ENCODE measurements at places on chromosomes 12 and 14. TPM values are rescaled to one million over a fixed set of nuclear protein-coding genes. Genes with fewer than 3 reads are reported as not detected.

GRCh38 chr14:22542360-22542759 lies 46.7 kb downstream of the DAD1 start:
- no peak for DNase-seq

GRCh38 chr14:77318006-77318553 lies 2.6 kb downstream of the POMT2 start:
- no peak for DNase-seq

- DNase-seq = no peak
These were observed 15.1 kb downstream of the AVIL start for GRCh38 chr12:57803319-57803893.

DNA sequence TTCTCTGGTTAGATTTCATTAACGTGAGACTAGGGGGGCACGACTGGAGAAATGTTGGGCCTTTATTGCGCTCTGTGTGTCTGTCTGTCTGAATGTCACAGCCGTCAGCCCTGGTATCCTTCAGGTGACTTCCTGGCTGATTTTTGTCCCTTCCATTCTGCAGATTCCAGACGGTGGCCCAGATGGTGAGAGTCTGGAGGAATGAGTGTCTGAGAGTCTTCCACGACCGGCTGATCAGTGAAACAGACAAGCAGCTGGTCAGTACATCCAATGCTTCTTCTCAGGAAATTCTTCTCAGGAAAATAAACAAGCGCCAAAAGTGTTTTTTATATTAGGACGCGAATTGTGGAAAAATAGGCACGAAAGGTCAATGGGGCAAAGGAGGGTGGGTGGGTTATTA lies 93.5 kb downstream of the CCDC92 start:
- no peak for DNase-seq

DNA sequence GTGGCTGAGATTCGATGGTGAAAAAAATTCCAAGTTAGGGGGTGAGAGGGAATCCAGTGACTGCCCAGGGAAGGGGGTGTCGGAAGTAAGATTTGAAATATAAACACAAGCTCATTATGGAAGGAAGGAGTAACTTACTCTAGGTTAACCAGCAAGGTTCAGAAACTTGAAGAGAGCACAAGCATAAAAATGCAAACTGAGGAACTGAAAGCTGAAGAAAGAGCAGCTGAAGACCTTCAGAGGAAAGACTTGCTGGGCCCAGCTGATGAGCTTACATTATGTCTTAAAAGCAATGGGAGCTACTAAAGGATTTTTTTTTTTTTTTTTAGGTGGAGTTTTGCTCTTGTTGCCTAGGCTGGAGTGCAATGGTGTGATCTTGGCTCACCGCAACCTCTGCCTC lies 189.7 kb upstream of the GRIN2B start:
- no peak for DNase-seq

KRT74 gene
- total RNA-seq = not detected

DNA sequence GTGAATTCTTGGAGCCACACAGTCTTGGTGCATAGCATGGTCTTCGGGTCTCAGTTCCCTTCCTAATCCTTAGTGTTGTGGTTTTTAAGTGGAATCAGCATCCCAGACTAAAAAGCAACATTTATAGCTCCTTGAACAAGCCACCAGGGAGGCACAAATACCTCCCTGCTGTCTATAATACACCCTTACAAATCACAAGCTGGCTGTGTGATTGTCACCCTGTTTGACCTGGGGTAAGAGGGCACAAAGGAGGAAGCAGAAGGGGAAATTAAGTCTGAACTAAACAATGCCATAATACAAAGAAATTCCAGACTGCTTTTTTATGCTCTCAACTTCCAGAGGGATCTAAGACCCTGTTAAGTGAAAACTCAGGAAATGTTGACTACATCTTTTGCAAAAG lies 7.7 kb upstream of the MMP19 start:
- no peak for DNase-seq

REM2 gene
- 2.3 TPM for total RNA-seq

TMPO gene
- 105 TPM for total RNA-seq

SYNDIG1L gene
- 0.22 TPM for total RNA-seq

- DNase-seq = no peak
These were observed 58.9 kb downstream of the FBXO34 start for GRCh38 chr14:55329999-55330710.

DNA sequence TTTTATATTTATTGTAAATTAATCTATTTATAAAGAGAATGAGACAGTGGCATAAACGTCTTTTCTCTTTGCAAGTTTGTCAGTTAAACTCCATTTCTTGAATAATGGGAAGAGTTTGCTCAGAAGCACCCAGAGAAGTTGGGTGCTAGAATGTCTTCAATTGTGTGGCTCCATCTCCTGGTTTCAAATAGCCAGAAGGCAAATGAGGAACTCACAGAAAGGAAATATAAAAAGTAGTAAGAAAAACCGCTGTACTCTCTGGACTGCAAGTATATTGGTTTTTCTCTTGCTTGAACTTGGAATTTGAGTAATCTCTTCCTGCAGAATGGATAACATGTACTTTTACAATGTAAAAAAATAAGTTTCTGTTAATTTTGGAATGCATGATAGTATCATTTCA lies 217.5 kb downstream of the DPY19L2 start:
- no peak for DNase-seq

GRCh38 chr14:78412475-78412874 lies 242.3 kb downstream of the NRXN3 start:
- no peak for DNase-seq

Data from spleen (tissue), 13 donors.